Activated CD4-positive, CD25-positive, alpha-beta regulatory T cell treated with anti-CD3 and anti-CD28 coated beads, Interleukin-2, amount 50 U/mL, for 16 hours (primary cell): ENCODE measurements at places on chromosomes 1 and 21.

- DNase-seq, result no peak
Observed at GRCh38 chr1:47751193-47751592, 246.0 kb downstream of the TRABD2B start.

GRCh38 chr1:14631421-14631820 lies 32.9 kb downstream of the KAZN start:
- no peak for DNase-seq

DNA sequence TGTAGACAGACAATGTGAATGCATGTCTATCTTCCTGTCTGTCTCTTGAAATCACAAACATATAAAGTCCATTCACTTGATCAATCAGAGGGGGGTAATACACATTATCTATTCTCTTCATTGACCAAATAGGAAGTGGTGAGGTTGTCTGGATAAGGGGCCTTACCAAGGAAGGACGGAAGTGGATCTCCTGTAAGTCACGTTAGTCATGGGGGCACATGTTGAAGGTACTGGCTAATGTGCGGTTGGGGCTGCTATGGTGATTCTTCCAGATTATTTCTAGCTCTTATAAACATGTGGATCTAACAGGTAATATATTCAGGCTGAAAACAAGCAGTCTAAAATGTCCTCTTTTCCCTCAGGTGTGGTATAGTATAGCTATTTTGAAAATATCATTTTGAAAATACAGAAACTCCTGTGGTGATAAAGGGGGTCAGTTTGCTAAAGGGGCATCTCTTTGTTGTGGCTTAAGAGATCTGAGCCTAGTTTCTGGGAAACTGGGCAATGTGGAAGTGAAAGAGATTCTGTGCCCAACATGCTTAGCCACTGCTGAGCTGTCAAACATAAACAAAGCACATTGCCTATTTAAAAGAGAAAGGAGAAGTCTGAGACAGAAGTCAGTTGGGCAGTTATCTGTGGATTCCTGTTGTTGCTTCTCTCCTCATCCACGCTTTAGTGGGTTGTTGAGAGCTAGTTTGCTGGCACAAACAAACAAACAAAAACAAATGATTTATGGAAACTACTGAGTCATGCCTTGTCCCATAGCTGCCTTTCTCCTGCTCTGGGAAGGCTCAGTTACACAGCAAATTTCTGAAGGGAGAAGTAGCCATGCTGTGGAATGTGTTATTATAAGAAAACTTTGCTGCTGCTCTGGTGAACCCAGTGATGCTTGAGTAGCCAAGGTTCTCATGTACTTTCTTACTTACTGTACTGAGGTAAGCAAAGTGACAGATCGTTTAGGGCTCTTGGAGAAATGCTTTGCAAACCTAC lies 166.9 kb downstream of the HLX start:
- no peak for DNase-seq

GRCh38 chr1:19032701-19033514 lies 76.4 kb upstream of the IFFO2 start:
- no peak for DNase-seq

- DNase-seq, result no peak
Observed at GRCh38 chr1:47507881-47508701, 70.2 kb downstream of the FOXD2 start.

DNA sequence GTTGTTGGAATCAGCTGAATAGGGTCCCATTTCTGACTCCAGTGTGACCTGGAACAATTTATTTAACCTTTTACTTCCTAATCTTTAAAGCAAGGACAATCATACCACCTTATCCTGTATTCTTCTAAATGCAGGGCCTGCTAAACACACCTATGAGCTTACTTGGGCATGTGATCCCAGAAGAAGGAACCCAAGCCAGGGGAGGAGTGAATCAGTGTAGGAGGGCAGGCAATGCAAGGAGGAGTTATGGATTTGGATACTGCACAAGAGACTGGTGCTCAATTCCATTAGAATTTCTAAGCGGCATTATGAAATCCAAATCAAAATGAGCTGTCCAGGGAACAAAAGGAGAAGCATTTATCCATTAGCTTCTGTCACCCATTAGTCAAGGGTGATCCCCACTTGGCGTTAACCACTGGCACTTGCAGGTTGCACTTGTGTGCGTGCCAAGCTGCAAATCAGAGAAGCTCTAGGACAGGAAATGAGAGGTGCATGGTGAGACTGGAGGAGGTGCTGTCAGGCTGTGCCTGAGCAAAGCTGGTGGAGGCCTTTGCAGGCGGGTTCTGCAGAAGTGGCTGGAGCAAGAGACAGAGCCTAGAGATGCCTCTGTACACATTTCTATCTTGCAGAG lies 297.2 kb upstream of the PLXNA2 start:
- no peak for DNase-seq

DNA sequence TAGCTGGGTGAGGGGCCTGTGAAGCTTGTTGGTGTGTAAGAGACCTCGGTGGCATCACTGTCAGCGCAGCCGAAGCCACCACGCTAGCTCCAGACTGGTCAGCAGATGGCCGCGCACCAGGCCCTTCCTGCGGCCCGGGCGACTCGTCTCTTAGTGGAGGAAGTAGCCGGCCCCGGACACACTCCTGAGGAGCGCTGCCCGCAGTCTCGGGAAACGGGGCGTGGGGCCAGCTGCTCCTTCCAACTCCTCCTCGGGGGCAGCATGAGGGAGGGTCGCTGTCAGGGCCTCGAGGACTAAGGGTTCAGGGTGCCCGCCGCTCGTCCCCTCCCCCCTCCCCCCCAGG lies 20.4 kb downstream of the H3-3A start:
- no peak for DNase-seq

DNA sequence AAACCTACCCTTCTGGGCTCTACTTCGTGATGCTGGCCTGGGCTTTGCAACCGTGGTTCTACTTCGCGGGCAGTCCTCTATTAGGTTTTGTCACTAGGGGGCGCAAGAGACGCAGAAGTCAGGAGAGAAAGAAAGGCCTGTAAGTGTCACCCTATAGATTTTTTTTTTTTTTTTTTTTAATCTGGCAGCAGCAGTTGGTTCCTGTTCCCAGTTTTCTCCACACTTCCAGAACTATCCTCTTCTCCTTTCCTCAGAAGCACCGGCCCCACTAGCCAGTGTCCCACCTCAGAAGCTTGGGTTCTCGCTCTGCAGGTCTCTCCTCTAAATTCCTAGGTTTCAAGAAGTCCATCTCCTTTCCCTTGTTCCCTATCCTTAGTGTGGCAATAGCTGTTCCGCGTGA lies 9.1 kb upstream of the LCE2D start:
- DNase-seq, result peak; percentile 5

DNA sequence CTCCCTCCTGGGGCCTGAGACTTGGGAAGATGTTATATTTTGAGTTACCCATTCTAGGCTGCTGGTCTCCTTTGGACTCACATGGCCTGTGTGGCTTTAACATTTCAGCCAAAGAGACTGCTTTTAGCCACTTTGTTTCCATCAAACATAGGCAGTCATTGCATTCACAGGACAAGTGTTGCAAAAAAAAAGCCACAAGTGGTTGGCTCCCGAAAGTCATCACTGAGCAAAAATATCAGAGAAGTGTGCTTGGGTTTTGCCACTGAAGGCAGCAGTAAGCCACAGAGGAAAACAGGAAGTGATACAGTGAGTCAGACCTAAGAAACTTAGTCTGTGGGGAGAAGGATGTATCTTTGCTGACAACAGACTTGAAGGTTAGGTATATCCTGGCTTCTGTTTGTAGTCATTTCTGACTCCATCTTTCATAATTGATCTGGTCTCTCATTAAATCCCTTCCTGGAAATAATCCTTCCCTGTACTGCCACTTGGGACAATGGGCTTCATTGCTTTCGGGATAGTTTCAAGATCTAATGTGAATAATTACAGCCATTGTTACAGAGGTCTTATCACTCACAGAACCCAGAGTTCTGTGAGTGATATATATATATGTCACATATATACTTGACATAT lies 80.9 kb downstream of the COLGALT2 start:
- DNase-seq, result peak; percentile 31

- DNase-seq, result no peak
Observed at GRCh38 chr1:92663775-92664174, 121.1 kb downstream of the EVI5 start.

DNA sequence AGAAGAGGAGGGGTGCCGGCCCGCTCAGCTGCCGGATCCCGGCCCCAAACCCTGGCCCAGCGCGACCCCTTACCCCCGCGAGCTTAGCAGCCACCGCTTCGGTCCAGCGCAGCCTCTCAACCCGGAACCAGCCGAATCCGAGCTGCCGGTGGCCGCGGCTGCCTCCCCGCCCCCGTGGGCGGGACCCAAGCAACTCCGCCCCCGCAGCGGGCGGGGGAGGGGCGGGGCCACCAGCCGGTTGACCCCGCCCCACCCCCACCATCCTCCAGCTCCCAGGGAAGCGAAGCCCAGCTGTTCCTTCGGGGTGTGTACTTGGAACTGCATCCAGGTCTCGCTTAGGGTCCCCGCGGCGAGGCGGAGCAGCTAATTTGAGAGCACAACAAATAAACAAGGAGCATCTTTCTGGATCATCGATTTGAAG lies at the start of gene TRIM62:
TRIM62 (minus strand) TSS at position 123 of the 421 bp plus-strand sequence. CDS start 611 bp downstream, outside the sequence.
- peak; percentile 44 for DNase-seq

- DNase-seq, result no peak
Observed at GRCh38 chr1:112882271-112882744, 73.7 kb downstream of the SLC16A1 start.

GRCh38 chr1:3945222-3945621 lies 45.1 kb upstream of the C1orf174 start:
- no peak for DNase-seq

GRCh38 chr1:109294481-109294880 lies 11.5 kb upstream of the PSRC1 start:
- no peak for DNase-seq

- DNase-seq, result no peak
Observed at GRCh38 chr1:93331412-93331811, 14.3 kb upstream of the DR1 start.

DNA sequence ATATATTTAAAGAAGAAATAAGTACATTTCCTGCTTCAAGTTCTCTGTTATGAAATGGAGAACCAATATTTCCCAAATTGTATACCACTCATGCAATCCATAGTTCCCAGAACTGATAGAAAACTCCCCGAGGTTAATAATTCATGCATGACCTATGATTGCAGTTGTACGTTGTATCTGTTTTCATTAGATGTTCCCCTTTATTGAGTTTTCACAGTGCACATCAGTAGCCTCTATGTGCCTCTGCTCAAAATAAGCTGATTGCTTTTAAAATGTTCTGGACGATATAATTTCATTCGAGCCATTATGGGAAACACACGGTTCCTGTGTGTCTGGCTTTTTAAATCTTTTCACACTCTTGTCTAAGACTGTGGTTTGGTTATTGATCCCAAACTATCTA lies 253.1 kb upstream of the KIAA0040 start:
- DNase-seq, result no peak

GRCh38 chr1:201358596-201358995 lies 18.9 kb downstream of the TNNT2 start:
- DNase-seq, result no peak

- DNase-seq, result no peak
Observed at GRCh38 chr1:27306892-27307761, 14.8 kb upstream of the TMEM222 start.

DNA sequence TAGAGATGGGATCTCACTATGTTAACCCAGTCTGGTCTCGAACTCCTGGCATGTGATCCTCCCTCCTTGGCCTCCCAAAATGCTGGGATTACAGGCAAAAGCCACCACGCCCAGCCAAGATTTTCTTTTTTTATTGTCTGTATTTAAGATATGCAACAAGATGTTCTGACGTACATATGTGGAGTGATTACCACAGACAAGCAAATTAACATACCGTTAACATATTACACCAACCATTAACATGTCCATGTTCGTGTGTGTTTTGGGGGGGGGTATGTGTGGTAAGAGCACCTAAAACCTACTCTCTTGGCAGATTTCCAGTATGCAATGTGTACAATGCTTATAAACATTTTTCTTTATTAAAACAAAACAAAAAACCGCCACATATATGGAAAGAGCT lies 10.6 kb upstream of the KCNE2 start:
- no peak for DNase-seq

- DNase-seq, result no peak
Observed at GRCh38 chr1:5921671-5922070, 70.6 kb downstream of the NPHP4 start.

- DNase-seq, result no peak
Observed at GRCh38 chr1:151993084-151993733, 450 bp downstream of the S100A10 start.

DNA sequence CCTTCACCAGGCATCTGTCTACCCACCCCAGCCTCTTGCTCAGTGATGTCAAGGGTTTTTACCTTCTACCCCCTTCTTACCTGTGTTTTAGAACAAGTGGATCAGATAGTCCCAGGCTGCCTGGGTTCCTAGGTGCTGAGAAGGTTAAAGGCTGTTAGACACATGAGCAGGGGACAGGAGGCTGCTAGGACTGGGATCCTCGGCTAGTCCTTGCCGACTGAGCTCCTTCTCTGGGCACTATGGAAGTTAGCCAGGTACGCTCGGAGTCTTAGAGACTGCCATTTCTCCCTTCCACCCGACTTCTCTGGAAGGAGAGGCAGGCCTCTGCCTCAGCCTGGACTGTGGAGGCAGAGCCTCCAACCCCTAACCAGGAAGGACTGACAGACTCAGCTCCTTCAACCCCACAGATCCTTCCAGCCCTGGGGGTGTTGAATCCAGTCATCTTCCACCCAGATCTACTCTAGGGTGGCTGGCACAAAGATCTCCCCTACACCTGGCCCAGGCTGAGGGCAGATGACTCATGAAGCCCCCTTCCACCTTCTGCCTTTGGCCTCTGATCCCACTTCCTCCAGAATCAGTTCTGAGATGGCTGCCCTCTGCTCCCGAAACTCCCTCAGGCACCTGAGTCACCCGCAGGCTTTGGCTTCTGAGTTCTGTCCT lies at the start of gene DYNLT4:
DYNLT4 (minus strand) TSS at position 648 of the 660 bp plus-strand sequence. CDS start 683 bp downstream, outside the sequence.
- DNase-seq, result no peak

GRCh38 chr1:42748021-42748420 lies 8.0 kb upstream of the CLDN19 start:
- no peak for DNase-seq

- DNase-seq, result no peak
Observed at GRCh38 chr1:189637041-189637440, 840.6 kb downstream of the BRINP3 start.

GRCh38 chr1:98452162-98452561 lies 209.4 kb upstream of the SNX7 start:
- DNase-seq, result no peak

DNA sequence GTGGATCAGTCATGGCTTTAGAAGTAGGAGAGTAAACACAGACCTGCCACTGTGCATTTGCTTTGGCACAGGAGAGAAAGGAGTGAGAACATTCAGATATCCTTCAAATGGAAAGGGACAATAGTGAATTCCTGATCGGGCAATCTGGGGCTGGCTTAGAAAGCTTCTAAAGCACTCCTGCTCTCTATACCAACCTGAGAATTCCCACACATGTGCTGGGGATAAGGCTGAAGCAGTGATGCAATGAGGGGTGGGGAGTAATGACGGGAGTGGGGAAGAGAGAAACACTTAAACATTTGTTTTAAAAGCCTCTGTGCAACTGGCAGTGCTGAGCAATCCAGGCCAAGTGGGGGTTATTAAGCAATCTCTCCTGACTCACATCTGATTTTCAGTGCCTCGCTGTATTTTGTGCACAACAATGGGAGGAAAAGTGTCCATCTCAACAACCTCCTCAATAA lies 108.8 kb downstream of the KIAA0319L start:
- no peak for DNase-seq

DNA sequence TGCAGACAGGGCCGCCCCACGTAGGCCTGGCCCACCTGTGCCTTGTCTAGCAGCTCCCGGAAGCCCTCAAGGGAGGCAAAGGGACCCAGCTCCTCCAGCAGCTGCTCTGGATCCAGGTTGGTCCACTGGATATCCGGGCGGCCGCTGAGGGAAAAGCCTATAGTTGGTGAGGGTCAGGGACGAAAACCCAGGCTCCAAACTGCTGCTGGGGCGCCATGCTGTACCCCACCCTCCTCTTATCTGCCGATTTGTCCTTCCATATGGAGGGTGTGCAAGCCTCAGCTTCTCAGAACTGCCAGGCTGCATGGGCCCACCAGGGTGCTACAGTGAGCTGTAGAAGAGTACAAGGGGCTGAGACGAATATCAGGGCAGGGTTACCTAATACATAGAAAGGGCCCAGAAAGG lies 12.2 kb downstream of the PTCH2 start:
- no peak for DNase-seq
